ENCODE measurements at places on chromosomes 16 and 17.

DNA sequence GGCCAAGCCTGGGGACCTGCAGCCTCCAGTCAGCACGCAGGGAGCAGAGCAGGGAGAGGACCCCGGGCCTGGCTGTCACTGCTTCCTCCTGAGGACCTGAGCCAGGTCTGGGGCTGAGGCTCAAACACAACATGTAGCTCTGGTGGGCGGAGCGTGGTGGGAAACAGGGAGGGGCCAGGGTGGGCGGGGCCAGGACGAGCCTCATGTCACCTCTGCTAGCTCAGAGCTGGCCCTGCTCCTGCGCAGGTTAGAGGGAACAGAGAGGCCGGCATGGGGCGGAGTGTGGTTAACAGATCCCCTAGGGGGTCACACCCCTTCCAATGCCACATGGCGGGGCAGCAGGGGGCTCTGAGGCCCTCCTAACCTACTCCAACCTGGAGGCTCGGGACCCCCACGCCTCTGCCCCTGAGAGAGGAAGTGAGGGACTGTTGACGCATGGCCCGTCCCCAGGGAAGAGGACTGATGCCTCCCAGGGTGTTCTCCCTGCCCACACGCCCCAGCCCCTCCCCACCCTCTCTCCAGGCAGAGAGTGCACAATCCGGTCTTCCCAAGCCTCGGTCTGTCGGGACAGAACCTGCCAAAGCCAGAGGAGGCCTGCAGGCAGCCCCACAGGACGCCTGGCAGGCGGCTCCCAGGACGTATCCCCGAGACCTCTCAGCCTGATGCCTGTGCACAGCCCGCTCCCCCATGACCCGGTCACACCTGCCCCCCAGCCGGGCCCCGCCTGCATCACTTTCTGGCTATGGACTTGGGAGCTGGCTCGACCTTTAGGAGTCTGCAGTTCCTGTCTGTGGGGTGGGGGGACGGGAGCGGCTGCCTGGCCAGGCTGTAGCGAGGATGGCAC, 15.2 kb downstream of the PIEZO1 start:
- DNase-seq: peak; percentile 87

DNA sequence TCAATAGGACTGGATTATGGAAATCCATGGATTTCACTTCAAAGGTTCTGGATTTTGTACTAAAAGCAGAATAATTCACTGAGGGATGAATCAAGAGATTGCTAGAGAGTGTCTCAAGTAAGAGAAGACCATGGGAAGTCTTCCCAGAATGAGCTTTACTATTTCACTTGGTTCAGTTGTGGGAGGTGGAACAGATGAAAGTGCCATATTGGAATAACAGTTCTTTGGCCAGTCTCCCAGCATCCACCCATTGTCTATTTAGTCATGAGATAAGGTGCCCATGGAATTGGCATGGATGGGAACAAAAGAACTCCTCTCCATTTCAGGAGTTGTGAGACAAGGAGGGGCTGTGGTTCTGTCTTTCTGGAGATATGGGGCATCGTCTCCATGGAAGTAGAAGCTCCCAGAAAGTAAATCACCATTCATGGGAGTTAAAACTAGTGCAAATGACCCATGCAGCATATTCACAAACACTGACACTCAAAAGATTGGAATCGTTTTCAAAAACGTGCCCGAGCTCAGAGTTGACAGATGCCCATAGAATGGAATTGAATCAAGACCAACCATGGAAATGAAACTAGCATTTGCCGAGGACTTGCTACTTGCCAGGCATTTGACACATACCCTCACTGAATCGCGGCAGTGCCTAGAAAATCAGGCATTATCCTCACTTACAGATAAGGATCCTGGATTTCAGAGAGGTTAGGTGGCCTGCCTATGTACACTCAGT, 36.2 kb upstream of the CLEC3A start:
- DNase-seq: no peak

DNA sequence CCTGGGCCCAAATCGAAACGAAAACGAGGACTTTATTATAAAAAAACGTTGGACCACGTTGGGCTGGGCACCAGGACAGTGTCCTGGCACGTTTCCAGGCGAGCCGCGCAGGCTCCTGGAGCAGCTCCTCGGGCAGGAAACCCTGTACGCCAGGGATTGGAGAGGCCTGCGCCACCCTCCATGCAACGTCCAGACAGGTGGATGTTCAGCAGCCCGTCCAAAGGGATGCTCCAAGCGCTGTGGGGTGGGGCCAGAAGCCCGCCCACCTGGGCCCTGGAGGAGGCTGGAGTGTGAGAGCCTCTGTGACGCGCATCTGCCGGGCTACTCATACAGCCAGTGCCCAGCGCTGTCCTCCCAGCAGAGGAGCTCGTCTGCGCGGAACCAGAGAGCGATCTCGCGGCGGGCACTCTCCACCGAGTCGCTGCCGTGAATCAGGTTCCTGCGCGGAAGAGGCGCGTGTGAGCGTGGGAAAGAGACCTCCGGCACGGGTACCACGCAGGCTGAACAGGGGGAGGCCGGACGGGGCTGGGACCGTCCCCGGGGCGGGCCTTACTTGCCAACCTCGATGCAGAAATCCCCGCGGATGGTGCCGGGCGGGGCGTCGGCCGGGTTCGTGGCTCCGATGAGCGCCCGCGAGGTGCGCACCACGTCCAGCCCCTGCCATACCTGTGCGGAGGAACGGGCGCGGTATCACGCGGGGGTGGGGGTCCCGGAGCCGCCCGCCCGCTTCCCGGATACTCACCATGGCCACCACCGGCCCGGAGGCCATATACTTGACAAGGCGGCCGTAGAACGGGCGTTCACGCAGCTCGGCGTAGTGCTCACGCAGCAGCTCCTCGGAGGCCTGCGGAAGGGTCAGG, 785 bp downstream of the NME3 start:
- peak; percentile 86 for DNase-seq

- no peak for DNase-seq
These were observed 19.9 kb downstream of the SNX11 start for GRCh38 chr17:48127371-48128051.

- DNase-seq: no peak
These were observed 581 bp upstream of the TMEM208 start for GRCh38 chr16:67226295-67226803.

DNA sequence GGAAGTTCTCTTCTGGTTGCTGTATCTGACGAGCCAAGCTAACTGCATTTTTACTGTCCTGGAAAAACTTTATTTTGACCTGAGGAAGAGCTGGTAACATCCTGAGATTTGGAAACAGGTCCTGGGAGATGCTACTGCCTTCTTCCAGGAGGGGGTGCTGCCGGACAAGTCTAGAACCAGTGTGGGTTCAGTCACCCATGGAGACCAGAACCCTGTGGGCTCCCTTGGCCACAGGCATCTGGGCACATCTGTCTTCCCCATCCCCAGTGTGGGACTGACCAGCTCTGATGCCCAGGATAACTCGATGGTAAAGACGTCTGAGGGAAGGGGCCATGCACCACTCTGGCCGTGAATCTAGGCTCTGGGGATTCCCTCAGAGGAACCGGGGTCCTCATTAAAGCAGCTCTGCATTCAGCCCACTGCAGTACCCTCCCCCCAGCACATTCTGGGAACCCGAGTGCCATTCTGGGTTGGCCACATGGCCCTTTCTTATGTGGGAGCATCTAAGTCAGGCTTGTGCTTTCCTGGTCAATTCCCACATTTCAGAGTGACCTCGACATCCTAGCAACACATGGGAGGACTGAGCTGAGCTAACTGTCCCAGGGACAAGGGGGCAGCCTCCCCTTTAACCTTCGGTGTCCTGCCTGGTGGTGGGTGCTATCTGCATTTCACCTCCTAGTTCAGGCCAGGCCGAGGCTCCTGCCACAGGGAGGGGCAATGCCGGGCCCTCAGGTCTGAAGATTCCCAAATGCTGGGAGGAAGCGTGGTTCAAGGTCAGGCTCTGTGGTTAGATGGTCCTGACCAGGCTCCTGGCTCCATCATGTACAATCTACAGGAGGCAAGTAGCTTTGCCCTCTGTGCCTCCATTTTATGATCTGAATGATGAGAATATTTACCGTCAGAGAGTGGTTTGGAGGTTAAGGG, 6.4 kb downstream of the C16orf86 start:
- peak; percentile 88 for DNase-seq

DNA sequence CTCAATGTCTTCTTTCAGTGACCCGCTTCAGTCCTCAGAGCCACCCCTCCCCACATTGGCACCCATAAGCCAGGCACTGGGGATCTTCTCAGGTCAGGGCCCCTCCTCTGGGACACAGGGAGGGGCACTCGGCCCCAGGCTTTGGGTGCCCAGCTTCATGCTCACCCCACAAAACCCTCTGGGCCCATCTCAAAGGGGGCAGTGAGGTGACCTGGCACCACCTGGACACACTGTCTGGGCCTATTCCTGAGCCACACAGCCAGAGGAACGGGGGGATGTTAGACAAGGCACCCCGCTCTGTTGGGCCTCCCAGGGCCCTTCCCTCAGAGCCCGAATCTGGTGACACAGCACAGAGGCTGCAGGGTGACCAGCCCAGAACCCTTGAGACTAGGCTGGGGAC, 36.1 kb downstream of the TNFRSF13B start:
- no peak for DNase-seq

DNA sequence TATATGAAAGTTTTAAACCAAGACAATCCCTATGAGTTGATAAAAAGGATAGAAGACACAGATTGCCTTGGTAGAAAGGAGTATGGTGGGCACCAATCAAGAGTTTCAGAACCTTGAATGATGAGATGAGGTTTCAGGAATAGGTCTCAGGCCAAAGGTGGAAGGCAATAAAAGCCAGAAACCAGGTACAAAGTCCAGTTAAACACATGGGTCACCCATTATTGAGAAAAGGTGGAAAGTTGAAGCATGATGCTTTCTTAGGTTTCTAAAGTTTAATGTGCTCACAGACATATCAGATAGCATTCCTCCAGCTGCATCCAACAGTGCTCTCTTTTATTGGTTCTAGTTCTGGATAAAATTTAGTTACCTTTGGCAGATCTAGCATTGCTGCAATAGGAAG, 950.8 kb upstream of the SOX9 start:
- DNase-seq: no peak

GRCh38 chr17:78774956-78775571, 7.0 kb downstream of the CYTH1 start:
- no peak for DNase-seq

DNA sequence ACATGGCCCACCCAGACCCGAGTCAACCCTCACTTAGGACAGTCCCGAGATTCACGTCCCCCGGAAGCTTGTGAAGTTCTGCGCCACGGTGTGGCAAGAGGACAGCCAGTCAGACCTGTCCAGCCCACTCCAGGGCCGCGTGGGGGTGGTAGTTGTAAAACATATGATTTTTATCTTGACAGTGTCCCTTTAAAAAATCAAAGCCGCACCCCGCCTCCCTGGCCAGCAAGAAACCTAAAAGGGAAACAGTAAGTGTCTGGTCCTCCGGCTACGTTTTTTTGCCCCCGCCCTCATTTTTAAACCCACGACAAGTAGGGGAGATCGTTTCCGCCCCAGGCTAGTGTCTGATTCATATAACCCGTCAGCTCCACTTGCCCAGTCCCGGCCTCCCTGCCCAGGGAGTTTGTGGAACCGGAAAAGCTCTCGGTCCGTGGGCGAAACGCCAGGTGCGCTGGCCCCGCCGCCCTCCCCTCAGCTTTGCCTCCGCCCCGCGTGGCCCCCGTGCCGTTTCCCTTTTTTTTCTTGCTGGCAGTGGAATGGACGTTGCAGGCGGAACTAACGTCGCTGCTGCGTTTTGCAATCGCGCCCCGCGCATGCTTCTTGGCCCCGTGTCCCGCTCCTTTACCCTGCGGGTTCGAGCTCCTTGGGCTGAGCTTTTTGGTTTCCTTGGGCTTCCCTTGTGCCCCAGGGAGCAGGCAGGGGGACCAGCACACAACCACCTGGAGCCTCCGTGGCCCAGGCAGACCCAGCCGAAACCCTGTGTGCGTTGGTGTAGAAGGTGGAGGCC, 13.3 kb upstream of the NUDT16L1 start:
- DNase-seq: no peak

GRCh38 chr16:74563828-74564263, 43.1 kb downstream of the GLG1 start:
- no peak for DNase-seq

DNA sequence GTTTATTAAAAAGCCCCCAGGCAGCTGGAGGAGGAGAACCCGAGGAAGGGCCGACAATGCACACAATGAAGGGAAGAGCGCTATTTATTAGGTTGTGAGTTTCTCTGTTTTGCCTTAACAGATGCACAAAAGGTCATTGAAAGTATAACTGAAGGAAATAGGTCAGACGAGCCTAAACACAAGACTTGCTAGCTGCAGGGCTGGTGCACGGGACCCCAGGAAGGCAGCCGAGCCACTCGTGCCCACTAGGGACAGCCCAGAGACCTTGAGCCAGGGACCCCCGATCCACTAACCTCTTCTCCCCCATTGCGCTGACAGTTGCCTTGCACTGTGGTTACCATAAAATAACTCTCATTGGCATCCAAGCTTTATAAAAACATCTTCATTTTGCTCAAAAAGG, 11.3 kb downstream of the LITAFD start:
- no peak for DNase-seq

- DNase-seq: no peak
These were observed 45.7 kb downstream of the TMEM186 start for GRCh38 chr16:8751481-8752311.

DNA sequence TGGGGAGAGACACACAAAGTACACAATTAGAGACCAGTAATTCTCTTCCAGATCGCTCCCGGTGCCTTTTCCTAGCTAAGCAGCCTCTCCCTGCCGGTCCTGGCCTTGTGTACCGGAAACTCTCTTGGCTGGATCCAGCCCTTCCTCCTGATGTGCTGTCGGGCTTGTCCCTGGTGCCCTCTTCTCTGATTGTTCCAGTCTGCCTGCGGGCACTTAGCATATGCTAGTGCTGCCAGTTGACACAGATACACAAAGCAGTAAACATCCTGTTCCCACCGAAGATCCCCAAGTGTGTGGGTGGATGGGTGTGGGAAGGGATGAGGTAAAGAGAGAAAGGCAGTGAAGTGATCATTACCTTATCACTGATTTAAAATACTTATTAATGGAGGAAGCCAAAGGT, 9.7 kb downstream of the HS3ST3B1 start:
- no peak for DNase-seq

GRCh38 chr17:356671-357434, 4.2 kb upstream of the RPH3AL start:
- no peak for DNase-seq

DNA sequence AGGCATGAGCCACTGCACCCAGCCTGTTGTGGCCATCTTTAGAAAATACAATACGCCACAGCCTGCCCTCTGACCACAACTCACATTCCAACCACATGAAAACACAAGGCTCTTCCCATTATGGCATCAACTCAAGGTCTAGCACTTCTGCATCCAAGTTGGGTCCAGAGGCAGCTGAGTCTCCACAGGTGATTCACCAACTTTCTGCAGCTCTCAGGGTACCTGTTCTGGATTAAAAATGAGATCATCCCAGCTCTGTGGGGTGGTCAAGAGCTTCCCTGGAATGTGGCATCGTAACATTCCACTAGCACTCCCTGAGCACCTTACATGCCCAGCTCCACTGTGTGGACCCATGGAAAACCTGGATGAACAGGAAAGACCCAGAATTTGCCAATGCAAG, 9.9 kb upstream of the GUCY2D start:
- DNase-seq: no peak

DNA sequence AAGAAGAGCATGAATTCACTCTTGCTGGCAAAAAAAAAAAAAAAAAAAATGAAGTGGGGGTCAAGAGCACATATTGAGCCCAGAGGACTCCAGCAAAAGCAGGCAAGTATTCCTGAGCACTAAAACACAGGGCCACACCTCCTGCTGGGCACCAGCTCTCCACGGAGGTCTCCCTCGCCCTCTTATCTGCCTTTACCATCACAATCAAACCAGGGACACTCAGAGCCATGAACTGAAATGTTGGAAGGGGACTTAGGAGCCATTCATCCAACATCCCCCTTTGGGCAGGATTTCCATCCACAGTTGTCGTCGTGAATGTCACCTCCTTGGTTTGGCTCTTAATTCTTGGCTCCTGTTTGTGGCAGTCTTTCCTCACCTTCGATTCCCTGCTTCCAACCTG, 89.8 kb upstream of the GNAO1 start:
- DNase-seq: no peak

GRCh38 chr17:37766971-37767370, 22.1 kb upstream of the HNF1B start:
- no peak for DNase-seq
